Stimulated activated CD8-positive, alpha-beta memory T cell treated with anti-CD3 and anti-CD28 coated beads, Interleukin-7, amount 100 ng/mL, for 24 hours (primary cell): ENCODE measurements at places on chromosomes 2 and 18.

DNA sequence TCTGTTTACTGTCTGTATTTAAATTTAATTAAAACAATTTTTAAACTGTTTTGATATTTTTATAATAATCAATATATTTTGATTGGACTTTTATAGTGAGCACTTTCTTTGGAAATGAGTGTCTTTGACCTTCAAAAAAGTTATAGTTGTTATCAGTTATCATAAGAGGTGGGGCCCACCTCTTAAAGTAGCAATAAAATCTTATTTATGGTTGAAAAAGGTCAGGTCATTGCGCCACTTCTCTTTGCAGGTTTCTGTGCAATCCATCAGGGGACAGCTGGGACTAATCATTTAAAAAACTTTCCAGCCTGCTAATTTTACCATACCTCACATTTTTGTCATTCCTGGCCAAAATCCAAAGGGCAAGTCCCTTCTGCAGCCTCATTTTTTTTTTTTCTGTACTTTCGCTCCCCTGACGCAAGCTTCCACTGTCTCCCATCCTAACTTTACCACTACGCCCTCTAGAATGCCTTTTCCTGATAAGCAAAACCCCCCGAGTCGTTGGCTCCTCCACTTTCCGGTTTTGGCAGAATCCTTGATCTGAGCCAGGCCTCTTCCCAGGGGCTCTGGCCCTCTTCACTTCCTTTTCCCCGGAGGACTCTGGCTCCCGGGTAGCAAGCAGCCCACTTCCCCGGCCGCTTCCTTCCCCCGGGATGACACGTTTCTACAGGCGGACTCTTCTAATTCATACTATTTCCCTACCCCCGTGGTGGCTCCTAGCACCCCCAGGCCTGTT lies 1.1 kb upstream of the SEH1L start:
- DNase-seq = no peak

GRCh38 chr2:183536714-183537113 lies 412.5 kb downstream of the NUP35 start:
- no peak for DNase-seq

DNA sequence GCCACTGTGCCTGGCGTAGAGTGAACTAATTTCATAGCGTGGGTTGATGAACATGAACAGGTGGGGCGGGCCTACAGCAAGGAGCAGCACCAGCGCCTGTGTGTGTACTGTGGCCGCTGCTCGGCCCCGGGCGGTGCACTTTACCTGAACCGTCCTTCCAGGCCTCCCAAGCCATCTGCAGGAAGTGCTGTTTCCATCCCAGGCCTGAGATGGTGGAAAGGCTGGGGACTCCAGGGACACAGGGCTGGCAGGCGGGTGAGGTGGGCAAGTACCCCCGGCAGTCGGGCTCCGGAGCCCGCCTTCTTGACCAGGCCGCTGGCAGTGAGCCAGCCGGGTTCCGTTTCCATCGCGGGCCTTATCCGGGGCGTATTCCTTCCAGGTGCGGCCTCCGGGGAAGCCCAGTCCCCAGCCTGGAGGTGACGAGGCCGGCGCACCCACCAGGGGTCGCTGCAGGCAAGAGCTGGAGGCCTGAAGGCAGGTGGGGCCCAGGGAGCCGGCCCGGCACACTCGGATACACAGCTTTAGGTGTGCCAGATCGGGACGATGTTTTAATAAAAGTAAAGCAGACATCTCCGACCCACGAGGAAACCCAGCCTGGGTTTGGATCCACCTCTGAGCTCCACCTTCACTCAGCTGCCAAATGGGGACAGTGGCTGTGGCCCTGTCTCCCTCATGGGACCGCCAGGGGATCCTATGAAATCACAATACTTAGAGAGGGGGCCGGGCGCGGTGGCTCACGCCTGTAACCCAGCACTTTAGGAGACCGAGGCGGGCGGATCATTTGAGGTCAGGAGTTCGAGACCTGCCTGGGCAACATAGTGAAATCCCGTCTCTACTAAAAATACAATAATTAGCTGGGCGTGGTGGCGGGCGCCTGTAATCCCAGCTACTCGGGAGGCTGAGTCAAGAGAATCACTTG lies 22.7 kb upstream of the PDIA6 start:
- peak; percentile 70 for DNase-seq

DNA sequence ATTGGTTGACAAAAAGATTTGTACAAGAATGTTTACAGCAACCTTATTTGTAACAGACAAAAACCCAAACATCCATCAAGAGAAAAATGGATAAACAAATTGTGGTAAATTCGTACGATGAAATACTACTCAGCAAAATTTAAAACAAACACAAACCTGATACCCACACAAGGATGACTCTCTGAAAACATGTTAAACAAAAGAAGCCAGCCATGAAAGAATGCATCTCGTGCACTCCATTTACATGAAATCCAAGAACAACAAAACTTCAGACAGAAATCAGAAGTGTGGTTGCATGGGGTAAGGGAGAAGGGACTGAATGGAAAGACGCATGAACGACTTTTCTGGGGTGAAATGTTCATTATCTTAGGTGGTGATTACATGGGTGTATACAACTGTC lies 93.4 kb downstream of the SLC25A12 start:
- no peak for DNase-seq

GRCh38 chr2:122210898-122211856 lies 455.7 kb downstream of the TSN start:
- DNase-seq = no peak

DNA sequence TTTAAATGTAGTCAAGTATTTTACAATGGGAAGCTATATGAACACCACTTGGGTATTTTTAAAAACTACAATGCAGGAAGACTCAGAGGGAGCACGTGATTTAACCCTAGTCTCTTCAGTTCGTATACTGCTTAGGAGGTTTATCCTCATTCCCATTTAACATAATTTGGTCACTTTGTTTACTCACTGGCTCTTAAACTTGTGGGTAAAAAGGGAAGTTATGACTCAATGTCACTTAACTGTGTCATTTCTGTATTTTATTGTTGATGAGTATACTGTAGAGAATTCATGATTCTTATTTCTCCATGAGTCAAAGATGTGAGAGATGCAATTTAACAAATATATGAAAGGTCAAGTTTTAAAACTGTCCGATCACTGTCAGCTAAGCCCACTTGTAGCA lies 48.2 kb downstream of the SLC66A3 start:
- no peak for DNase-seq

GRCh38 chr18:70293166-70293565 lies 4.3 kb downstream of the SOCS6 start:
- DNase-seq = no peak

DNA sequence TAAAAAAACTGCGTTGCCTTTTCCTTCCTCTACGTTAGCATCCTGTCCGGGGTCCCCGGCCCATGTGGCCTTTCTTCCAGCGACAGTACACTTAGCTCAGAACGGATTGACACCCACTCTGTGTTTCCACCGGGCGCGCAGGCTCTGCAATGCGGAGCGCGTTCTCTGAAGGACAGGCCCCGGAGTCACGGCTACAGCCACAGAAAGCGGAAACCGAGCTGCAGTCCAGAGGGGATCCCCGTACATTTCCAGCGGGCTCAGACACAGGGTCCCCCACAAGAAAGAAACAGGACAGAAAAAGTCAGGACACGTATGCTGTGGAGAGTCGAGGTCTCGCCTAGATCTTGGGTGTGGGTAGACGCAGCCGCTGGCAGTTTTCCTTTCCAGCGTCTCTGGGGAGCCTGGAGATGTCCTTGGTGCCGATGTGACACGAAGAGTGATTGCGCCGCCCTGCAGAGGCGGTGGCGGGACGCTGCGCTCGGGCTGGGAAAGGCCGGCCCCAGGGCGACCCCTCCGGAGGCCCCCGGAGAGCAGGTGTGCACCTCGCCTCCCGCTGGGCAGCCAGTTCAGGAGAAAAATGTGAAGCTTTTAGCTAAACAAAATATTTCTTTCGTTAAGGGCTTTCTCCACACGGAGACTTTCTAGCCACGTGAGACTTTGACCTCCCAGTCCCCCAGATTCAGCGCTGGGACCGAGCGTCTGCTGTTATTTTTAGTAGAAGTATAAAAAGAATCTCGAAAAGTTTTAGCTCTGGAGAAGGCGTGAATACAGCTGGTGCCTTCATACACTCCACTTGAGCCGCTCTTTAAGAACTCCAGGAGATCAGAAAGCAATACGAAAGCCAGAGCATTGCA lies 1.3 kb upstream of the ACKR3 start:
- no peak for DNase-seq

DNA sequence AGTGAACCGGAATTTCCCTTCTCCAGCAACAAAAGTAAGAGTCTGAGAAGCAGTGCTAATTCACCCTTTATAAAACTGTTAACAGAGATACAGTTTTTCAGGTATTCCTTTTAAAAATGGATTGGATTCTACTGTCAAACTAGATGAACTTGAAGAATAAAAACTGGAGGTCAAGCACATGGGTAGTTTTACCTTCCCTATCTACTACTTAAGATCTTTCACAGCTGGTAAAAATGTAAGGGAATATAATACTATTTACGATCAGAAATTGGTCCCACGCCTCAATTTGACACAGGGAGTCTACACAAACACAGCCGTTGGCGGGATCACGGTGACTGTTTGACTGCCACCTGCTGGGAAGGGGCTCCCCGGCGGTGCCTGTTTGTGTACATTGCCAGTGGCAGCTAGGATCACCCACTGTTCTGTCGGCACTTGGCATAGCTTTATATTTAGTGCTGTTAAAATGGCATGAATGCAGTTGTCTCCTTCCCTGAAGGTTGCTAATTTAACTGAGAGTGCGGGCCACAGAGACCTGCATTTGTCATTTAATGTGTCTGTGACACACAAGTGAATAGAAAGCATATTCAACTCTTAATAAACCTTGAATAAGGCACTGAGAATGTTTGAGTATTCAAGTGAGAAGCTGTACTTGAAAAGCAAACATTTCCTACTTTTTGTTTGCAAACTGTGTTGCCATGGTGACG lies 59.5 kb downstream of the ABCG8 start:
- DNase-seq = no peak

GRCh38 chr2:3296182-3296972 lies 81.2 kb downstream of the EIPR1 start:
- no peak for DNase-seq

GRCh38 chr2:88874063-88874657 lies 182.7 kb downstream of the RPIA start:
- DNase-seq = no peak

DNA sequence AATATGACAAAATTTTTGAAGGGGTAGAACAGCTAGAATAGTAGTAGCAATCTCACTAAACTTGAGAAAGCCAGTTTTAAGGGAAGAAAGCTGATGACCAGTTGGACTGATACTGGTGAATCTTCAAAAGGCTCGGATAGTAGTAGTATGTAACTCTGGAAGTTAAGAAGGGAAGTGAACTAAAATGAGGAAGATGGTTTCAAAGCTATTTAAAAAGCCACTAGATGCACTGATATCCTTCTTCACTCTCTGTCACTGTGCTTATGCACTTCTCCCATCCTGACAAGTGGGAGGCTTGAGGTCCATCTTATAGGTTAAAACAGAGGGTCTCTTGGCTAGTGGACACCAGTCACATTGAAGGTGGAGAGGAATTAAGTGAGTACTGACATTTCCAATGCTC lies 141.1 kb downstream of the NCOA1 start:
- no peak for DNase-seq

DNA sequence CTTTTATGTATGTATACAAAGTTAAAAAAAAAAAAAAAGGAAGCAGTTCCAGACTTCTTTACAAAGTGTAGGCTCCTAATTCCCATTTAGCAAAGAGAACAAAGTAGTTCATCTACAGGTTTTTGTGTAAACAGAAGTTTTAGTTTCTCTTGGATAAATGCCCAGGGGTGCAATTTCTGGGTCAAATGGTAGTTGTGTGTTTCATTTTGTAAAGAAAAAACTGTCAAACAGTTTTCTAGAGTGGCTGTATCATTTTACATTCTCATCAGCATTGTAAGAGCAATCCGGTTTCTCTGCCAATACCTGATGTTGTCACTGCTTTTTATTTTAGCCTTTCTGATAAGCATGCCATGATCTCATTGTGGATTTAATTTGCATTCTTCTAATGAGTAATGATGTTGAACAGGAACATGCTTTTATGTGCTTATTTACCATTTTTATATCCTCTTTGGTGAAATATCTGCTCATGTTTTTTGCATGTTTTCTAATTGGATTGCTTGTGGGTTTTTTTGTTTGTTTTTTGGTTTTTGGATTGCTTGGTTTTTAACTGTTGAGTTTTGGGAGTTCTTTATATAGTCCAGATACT lies 16.6 kb upstream of the PSME4 start:
- DNase-seq = no peak

- no peak for DNase-seq
Observed at GRCh38 chr2:195037045-195037444, 620.0 kb upstream of the SLC39A10 start.

DNA sequence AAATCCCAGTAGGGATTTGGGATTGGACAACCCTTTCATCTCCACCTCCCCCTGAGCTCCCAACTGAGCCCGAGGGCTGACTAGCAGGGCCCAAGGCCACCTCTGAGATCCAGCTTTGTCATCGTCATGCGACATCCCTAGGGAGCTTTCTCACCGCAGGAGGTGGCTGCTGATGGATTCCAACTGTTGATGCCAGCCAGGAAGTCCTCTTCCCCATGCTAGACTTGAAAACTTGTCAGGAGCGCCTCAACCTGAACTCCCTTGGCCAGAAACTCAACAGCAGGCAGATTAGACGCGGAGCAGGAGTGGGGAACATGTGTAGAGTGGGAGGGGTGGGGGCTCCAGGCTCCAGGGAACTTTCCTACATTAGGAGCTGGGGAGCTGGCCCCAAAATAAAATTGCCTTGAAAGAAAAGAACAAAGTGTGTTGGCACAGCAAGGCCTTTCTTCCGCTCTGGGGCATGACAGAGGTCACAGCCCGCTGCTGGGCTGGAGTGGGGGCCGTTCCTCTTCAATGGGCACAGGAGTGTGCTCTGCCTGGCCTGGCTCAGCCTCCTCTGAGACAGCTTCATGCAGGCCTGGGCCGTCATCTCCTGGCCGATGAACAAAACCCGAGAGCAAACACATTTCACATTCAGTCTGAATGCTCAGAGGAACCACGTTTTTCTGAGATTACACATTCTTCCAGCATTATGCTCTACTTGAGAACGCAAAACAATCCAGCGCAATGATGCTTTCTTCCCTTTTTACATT lies 34.5 kb downstream of the EMILIN2 start:
- no peak for DNase-seq

DNA sequence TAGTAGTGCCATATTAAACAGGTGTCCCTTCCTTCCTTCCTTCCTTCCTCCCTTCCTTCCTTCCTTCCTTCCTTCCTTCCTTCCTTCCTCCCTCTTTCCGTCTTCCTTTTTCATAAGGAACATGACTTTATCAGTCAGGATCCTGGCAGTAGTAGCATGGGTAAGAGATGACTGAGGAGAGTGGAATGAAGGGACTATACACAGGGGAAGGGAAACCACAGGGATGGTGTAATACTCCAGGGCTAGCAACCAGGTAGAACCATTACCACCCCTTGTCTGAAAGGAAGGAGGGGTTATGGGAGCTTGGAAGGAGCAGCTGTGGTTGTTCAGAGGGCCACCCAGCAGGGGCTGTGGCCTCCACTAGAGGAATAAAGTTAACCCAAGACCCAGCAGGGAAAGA lies 23.2 kb upstream of the KDM3A start:
- DNase-seq = no peak
